ENCODE measurements at places on chromosomes 4 and X.

DNA sequence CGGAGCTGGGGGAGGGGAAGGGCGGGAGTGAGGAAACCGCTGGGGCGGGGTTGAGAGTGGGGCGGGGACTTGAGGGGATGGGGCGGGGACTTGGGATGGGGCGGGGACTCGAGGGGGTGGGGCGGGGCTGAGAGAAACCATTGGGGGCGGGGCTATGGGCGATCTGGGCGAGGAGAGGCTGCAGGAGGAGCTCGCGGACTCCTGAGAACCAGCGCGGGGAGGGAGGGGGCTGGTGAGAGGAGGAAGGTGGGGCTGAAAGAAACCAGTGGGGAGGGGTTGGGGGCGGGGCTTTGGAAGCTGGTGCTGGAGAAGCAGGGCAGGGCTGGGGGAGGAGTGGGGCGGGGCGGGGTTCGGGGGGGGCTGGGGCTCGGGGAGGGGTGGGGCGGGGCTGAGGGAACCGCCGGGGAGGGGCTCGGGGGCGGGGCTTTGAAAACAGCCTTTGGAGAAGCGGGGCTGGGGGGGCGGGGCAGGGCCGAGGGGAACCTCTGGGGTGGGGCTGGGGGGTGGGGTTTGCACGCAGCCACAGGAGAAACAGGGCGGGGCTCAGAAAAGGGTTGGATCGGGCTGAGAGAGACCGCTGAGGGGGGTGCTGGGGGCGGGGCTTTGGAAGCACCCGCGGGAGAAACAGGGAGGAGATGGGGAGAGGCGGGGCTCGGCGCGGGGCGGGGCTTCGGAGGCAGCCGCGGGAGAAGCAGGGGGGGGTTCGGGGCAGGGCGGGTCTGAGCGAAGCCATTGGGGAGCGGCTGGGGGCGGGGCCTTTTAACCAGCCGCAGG lies 777 bp upstream of the EOLA2 start:
- DNase-seq = peak; percentile 82

DNA sequence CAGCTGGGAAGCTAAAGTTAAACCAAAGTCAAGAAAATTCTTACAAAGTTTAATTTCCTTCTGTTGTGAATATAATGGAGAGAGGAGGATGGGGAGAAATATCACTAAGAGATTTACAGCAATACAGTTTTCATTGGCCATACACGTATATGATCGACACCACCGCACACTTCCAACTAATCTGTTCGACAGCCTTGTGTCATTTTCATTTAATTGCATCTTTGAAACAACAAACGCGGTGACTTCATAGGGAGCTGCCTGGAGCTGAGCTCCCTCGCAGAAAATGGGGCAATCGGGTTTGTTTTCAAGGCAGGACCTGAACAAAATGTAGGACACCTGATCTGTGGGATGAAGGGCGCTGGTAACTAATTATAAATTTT lies 1.3 kb downstream of the PTPN13 start:
- DNase-seq = no peak

- DNase-seq = no peak
These were observed 657.7 kb downstream of the PDHA2 start for GRCh38 chr4:96497621-96498020.

GRCh38 chr4:105978684-105979296 lies 83.5 kb downstream of the NPNT start:
- no peak for DNase-seq

- no peak for DNase-seq
These were observed 64.5 kb downstream of the TENM3 start for GRCh38 chr4:182307746-182308145.

GRCh38 chrX:150227321-150227860 lies 135.7 kb upstream of the MAMLD1 start:
- DNase-seq = no peak

DNA sequence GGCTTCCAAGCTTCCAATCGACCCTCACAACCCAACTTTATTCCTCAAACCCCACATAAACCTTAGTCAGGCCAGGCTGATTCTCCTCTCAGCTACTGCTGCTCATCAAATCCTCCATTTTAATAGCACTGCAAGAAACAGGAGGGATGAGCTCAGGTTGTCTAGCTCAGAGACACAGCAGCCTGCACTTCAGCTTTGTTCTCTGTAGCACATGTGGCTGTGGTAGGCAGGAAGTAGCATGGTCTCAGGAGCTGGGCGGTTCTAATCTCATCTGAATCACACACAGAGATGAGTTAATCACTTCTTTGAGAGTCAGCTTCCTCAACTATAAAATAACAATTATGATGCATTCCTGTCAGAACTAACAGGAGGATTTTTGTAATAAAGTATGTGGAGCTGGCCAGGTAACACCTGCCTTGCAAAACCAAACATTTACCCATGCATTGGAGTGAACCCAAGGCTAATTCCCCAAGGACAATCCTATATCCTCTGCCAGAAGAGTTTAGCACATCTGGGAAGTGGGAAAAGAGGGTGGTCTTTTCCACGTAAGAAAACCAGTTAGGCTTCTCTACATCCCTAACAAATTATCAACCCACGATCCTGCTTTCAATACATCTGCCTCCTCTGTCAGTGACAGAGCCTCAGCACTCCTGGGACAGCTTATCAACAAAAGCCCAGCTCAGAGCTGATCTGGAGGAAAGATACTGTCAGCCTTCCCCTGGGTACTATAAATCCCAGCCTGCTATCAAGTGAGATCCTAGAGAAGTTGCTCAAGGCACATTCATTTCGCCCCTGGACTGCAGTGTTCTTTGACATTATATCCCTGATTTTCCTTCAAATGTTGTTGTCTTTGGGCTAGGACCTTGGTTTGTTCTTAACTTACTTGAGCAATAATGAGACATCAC lies 32.8 kb downstream of the ELOVL6 start:
- DNase-seq = peak; percentile 45

DNA sequence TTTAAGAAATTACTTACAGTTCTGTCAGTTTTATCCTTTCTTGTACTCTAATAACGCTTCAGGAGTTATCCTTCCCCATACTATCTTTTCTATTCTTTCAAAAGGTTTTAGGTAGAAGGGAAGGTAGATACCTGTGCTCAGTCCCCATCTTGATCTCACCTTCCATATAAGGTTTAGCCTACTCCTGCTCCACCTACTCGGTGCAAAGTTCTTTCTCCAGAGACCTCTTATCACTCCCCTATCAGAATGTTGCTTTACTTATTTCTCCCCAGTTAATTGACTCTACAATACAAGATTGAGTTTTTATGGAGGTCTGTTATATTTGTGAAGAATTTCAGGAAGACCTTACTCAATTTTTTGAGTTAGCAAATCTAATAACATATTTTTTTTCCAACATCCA lies 33.9 kb downstream of the SPRY1 start:
- no peak for DNase-seq

GRCh38 chrX:15758140-15758539 lies 20.1 kb downstream of the CA5B start:
- DNase-seq = no peak

GRCh38 chr4:20641976-20642375 lies 58.3 kb upstream of the PACRGL start:
- no peak for DNase-seq

GRCh38 chr4:77629885-77630284 lies 24.3 kb downstream of the CXCL13 start:
- no peak for DNase-seq

GRCh38 chrX:68698942-68699341 lies 51.5 kb downstream of the STARD8 start:
- no peak for DNase-seq

DNA sequence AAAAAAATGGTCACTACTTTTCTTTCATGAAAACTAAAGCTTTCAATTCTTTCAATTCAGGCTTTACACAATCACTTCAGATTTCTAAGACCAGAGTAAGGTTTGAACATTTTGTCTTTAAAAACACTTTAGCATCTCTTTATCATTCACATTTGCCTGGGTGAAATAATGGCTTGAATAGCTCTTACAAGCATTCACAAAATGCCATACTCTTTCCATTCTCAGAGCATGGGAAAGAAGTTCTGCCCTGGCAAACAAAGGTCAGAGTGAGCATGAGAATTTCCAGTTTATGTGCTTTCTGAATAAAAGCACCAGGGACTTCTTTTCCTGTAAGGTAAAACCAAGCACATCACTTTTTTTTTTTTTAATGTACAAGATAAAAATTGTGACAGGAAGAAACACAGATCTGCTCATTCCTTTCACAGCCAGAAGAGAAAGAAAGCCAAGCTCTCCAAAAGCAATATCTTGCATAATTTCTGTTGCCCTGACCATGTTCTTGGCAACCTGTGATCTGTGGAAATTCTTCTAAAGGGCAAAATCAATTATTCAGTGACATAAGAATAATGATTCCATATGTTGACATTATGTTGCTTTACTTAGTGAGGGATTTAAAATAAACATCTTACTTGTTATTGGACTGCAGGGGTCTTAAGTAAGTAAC lies 64.8 kb downstream of the CD40LG start:
- no peak for DNase-seq

DNA sequence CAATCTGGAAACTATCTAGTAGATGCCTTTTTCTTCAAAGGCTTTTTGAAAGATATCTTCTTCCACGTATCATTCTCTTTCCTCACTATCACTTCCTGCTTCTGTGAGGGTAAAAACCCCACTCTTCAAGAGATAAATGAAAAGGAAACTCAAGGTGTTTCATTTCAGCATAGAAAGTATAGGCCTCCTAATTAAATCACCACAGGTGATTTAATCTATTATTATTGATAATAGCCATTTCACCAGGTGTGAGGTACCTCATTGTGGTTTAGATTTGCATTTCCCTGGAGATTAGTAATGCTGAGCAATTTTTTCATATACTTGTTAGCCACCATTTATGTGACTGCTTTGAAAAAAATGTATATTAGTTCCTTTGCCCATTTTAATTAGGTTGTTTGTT lies 92.0 kb upstream of the EMCN start:
- DNase-seq = no peak

- DNase-seq = no peak
These were observed 52.2 kb downstream of the USP53 start for GRCh38 chr4:119264743-119265142.
